ENCODE measurements at places on chromosomes 11 and 22.

GRCh38 chr11:128467041-128467440 is 120.3 kb downstream of the ETS1 start:
- DNase-seq: no peak

GRCh38 chr11:27520226-27520625 is 13.7 kb upstream of the LIN7C start:
- DNase-seq: no peak

DNA sequence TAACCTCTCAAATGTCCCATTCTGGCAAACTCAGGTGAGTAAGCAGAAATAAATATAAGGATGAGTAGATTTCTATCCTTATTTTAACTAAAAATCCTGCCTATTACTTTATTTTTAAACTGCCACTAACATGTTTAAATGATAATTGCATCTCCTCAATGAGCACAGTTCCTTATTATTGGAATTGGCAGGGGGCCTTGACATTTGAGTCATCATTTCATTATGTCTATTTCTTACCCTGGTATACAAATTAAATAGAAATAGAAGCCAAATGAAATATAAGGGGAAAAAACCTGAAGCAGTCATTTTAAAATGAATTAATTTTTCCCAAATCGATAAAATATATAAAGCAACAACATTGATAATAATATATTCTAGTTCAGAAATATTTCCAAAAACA is 81.2 kb downstream of the GUCY1A2 start:
- DNase-seq: no peak

GRCh38 chr11:67468759-67469507 is at the start of gene TMEM134:
TSS of gene TMEM134 (minus strand) at chr11:67469251. CDS start at chr11:67469192, 59 bp downstream.
- DNase-seq: peak; percentile 90

- DNase-seq: peak; percentile 52
These were observed 517 bp downstream of the SPINDOC start for GRCh38 chr11:63813563-63814382.

DNA sequence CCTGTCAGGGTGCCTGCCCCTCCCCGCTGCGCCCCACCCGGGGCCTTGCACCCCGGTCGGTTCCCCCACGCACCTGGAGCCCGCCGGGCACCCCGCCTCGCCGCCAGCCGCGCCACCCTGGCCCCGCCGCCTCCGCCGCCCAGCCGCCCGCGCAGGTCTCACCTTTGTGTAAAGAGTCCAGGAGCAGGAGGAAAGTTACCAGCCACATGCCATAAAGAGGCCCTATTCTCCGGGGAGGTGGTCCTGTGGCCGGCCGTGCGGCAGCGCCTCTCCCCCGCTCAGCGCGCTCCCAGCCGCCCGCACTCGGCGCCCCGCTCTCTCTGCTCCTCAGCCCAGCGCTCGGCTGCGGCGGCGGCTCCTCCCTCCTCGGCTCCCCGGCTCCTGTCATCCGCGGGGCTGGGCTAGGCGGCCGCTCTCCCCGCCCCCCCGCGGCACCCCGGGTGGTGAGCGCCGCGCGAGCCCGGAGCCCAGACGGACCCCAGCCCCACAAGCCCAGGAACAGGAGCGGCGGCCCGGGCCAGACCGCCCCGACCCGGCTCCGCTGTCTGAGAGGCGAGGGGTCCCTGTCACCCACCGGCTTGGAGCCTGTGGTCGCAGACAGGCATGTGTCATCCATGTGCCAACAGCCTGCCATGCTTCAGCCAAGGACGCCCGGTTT is at the start of gene DSCAML1:
TSS of gene DSCAML1 (minus strand) at position 345 of the 658 bp plus-strand sequence. CDS start at position 208, 137 bp downstream.
- no peak for DNase-seq

GRCh38 chr11:2582946-2583604 is 116.7 kb downstream of the KCNQ1OT1 start:
- no peak for DNase-seq

- DNase-seq: peak; percentile 60
These were observed 26.9 kb downstream of the SUSD2 start for GRCh38 chr22:24208012-24208749.

- no peak for DNase-seq
These were observed 84.6 kb downstream of the SWAP70 start for GRCh38 chr11:9748361-9748970.

- DNase-seq: no peak
These were observed 19.0 kb downstream of the APOL5 start for GRCh38 chr22:35736701-35737100.

GRCh38 chr11:64665411-64665821 is 57.6 kb downstream of the NRXN2 start:
- DNase-seq: no peak

- DNase-seq: no peak
These were observed 24.2 kb upstream of the ACAT1 start for GRCh38 chr11:108097179-108097578.

- DNase-seq: peak; percentile 64
These were observed at the start of gene PARVA for GRCh38 chr11:12377106-12377823. TSS of gene PARVA (plus strand) at chr11:12377571. CDS start at chr11:12377648, 77 bp downstream.

DNA sequence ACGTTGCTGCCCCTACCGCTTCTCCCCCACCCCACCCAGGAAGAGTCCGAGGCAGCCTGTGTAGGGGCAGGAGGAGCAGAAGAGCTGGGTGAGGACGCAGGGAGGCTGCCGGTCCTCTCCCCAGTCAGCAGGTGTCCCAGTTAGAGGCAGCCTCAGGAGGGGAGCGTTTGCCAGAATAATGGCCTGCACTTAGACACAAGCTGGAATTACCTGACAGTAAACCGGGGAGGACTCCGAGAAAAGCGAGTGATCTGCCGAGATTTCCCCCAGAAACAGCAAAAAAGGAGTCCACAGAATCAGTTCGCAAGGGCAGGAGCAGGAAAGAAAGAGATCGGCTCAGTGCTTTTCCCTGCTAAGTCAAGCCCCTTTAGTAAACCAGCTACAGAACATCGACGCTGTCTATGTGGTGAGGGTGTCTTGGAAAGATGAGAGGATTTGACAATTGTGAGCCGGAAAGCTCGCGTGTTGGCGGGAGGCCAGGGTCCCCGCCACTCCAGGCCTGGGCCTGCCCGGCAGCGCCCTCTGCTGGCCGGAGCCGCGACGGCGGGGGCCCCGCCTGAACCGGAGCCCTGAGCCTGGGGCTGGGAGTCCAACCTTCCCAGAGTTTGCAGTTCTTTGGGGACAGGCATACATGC is 17.7 kb upstream of the THRSP start:
- peak; percentile 76 for DNase-seq

DNA sequence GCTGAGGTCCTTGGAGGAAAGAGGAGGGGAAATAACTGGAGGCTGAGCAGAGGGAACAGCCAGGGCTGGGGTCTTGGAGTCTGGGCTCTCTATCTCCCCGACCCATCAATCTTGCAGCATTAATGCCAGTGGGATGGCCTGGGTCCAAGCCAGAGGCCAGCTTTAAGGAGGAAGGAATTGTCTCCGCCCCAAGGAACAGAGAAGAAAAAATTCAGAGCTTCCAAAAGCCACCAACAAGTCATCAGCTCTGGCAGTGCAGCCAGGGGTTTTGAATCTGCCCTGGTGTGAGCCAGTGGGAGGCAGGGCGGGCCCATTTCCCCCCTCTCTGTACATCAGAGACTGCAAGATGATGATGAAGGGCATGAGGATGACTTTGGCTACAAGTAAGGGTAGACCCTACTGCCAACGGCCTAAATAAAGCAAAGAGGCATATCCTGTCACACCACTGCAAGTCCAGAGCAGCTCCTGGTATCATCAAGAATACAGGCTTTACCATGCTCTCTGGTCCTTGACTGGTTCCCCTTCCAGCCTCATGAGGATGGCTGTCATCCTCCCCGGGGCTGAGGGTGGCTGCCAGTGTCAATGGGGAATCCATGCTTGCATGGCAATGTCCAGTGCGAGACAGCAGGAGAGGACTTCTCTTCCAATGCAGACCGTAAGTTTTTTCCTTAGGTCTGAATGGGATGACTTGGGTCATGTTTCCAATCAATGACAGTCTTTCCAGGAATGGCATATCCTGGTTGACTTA is 34.4 kb downstream of the LRRC32 start:
- DNase-seq: no peak

DNA sequence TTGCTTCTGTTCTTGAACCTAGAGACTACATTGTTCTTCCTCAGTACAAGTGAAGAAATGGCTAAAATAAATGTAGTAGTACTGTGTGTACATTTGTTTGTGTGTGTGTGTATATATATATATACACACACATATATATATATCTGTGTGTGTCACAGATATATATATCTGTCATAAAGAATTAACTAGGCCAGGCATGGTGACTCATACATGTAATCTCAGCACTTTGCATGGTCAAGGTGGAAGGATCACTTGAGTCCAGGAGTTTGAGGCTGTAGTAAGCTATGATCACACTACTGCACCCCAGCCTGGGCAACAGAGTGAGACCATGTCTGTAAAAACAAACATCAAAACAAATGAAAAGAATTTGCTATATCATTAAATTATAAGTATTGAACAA is 164.8 kb downstream of the DYNC2H1 start:
- DNase-seq: no peak

DNA sequence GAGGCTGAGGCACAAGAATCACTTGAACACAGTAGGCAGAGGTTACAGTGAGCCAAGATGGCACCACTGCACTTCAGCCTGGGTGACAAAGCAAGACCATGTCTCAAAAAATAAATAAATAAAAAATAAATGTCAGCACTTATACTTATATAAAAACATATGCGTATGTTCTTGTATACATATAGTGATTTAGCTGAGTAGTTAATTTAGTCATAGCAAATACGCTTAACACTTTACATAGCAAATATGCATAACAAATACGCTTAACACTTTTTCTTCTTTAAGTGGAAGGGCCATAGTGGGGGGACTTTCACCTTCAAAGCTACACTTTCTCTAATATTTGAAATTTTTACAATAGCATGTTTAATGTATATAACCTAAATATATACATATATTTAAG is 64.0 kb upstream of the CAPRIN1 start:
- no peak for DNase-seq

GRCh38 chr11:13720940-13721339 is 52.5 kb downstream of the FAR1 start:
- no peak for DNase-seq

DNA sequence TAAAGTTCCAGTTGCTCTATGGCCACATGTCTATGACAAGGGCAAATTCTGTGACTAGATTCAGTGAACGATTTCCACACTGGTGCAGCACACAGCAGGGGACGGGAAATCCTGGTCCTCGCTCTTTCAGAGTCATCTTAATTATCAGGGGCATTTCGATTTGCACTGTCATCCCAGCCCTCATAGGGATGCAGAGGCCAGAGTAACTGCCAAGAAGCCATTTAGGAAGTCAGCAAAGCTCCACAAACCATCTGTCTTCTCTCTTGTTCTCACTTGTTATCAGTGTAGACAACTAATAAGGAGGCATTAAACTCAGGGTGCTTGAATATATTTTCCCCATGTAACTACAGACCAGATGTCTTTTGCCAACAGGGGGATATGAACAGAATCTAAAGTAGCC is 151.7 kb downstream of the STK33 start:
- DNase-seq: no peak

- no peak for DNase-seq
These were observed at the start of gene PDE2A for GRCh38 chr11:72673943-72674828. TSS of gene PDE2A (minus strand) at chr11:72674422. CDS start at chr11:72674207, 215 bp downstream.

- DNase-seq: no peak
These were observed 7.2 kb downstream of the CAT start for GRCh38 chr11:34445956-34446355.
